ENCODE measurements at places on chromosomes 12 and 14.

DNA sequence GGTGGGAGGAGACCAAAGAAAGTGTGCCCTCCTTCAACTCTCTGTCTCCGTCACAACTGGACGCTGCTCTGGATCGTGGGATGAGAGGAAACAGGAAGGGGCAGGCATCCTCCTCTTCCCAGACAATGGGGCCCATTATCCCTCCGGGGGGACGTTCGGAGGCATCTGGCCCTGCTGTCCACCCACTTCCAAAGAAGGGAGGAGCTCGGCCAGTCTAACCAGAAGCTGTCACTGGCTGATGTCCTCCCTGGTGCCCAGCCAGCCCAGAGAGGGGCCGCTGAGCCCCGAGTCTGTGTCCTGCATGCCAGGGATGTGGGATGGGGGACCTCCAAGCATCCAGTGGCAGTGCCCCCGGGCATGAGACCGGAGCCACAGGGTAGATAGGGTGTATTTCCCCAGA lies 39.8 kb upstream of the MEG3 start:
- no peak for DNase-seq

DNA sequence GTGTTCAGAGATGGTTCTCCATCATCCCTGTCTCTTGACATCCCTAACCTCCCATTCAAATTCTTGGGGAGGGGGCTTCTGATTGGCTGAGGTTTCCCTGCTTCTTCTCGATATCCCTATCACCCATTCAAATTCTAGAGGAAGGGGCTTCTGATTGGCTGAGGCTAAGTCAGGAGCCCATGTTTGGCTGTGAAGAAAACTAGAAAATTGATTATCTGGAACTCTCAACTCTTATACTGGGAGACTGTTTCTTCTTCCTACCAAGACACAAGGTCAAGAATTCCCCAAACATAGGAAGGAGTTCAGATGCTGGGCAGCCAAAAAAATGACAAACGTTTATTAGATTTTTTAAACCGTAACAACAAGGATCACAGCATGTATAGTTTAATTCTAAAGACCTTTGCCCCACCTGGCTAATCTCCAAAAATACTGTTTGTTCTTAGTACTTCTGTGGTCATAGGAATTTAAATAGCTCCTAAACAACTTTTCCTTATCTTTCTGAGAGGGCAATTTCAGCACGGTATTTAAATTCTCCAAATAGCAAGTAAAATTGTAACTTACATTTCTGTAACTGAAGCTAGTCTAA lies 26.4 kb downstream of the SPIC start:
- peak; percentile 24 for DNase-seq

DNA sequence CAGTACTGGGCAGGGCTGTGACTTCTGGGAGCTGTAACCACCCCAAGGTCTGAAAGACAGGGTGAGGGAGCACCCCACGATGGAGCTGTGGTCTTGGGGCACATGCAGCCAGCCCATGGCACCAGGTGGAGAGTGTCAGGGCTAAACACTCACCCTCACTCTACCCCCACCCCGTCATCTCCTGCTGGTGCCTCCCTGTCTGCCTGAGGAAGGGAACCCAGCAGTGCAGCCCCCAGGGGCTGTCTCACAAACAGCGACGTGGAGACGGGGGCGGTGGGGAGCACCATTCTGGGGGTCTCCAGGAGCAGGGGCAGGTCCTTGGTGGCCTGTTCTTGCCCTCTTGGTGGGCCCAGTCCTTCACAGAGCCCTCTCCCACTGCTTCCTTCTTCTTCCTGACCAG lies 63.5 kb downstream of the ERH start:
- no peak for DNase-seq

GRCh38 chr12:54439521-54440255 lies 20.6 kb upstream of the ITGA5 start:
- peak; percentile 65 for DNase-seq

GRCh38 chr12:108461058-108461660 lies 53.9 kb upstream of the FICD start:
- no peak for DNase-seq

DNA sequence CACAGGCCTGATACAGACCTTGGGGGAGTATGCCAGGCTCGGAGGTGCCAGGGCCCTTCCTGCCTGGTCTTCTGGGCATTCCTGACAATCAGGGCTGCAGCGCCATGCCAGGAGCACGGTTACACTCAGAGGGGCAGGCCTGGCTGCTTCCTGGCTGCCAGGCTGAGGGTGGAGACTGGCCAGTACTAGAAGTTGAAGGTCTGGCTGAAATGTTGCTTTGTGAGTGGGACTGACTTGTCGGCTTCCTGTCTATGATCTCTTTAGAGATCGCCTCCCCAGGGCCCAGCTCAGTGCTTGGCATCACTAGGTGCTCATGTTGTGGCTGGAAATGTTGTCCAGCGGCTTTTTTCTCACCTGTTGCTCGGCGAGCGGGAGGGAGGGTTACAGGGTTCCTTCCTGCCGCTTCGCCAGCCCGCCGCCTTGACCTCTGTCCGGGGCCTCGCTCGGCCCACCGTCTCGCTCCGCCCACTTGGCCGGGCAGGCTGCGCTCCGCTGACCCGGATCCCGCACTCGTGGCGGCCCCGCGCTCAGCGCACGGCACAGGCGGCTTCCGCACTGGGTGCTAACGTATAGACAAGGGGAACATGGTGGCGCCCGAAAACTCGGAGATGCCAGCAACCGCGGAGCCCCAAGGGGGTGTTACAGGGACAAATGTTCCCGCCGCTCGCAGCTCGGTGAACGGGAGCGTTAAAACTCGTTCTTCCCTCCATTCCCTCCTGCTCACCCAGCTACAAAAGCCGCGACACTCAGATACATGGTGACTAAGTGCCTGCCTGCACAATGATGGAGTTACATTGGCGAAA lies 32.6 kb downstream of the PAPLN start:
- no peak for DNase-seq

DNA sequence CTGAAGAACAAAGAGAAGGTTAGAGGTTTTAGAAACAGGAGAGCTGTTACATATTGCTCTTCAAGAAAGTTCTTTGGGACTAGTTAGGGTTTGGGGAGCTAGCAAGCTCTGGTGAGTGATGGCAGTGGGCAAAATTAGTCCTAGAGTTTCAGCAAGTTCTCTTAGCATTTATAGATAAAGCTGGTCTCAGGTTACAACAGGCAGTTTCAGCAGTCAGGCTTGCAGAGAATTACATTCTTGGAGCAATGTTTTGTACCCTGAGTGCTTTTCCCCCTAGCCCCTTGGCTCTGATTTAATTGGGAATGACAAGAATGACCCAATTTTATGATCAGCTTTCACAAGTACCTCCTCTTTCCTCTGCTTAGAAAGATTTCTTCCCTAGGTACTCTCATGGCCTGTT lies 21.4 kb upstream of the EID3 start:
- no peak for DNase-seq

Data from A172 (cell line).